ENCODE measurements at places on chromosomes 1 and 21.
A peak's percentile ranks its signal among the peaks of the same experiment; 100 is the strongest.

DNA sequence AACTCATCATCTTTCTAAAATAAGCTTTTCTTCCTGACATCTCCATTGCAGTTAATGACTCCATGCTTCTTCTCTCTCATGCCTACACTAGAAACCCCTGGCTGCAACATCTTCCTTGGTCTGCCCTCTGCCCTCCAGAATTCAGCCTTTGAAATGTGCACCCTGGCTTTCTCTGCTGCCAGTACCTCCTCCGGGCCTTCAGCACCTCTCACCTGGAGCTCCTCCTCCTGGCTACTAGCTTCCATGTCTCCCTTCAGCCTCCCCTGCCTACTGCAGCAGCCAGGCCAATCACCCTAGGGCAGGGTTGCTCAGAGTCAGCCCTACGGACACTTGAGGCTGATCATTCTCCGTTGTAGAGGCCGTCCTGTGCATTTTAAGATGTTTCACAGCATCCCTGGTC, 18.3 kb downstream of the SUSD4 start:
- no peak for DNase-seq

- DNase-seq, result peak; percentile 79
Observed at GRCh38 chr21:31184459-31184858, 146.2 kb upstream of the KRTAP19-8 start.

- DNase-seq, result no peak
Observed at GRCh38 chr1:179107706-179108629, 26.1 kb downstream of the TOR3A start.

DNA sequence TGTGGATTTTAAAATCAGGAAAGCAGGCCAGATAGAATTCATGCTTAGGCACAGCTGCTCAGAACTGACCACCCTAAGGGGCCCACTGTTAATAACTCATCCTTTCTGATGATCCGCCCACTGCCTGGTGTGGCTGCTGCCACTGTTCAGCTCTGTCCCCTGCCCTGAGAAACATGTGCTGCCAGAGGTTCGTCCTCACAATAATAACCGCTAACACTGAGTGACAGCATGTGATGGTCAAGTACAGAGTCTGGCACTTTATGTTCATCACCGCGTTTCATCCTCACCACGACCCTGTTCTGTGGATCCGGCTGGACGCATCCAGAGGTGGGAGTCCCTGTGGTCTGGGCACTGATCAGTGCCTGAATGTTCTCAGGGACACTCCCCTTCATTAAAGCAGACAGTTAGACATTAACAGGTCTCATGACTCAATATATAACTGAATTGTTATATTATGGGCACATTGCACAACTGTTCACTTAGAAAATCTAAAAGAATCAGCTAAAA, 108.6 kb downstream of the SIM2 start:
- DNase-seq, result no peak

- no peak for DNase-seq
Observed at GRCh38 chr1:85934516-85934915, 222.1 kb downstream of the COL24A1 start.

- DNase-seq, result no peak
Observed at GRCh38 chr1:158998037-158998780, 11.5 kb upstream of the IFI16 start.

- no peak for DNase-seq
Observed at GRCh38 chr1:86064899-86065298, 91.7 kb downstream of the COL24A1 start.

GRCh38 chr1:214491468-214492146, 59.8 kb downstream of the PTPN14 start:
- DNase-seq, result no peak

DNA sequence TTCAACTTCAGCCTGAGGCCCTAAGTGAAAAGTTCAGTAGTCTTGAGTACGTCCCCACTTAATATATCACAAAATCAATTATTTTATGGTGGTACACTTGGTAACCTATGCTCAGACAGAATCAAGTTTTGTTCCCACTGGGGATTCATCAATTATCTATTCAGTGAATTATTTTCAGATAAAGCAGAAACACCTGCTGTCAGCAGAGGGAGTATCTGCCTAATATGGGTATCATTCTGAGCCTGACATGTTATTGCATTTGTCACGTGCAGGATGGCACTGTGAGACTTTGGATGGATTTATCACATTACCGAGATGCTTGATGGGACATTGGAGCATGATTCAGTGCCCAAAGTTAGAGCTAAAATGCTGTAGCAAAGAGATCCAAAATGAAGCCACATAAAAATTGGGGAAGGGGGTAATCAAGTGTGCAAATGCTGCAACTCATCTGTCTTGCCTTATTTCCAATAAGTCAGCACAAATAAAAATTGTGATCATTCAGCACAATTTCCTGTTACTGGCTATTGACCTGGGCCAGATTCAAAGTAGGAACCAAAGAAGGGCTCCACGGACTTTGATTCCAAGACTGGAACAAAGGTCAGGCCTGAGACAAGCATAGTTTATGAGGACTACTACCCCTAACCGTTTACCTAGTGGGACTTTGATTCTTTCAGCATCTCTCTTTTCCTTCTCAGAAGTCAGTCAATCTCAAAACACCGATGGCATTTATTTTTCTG, 657.6 kb downstream of the LMO4 start:
- no peak for DNase-seq

All from stimulated activated CD4-positive, alpha-beta T cell treated with anti-CD3 and anti-CD28 coated beads, Interleukin-4, amount 100 ng/mL, for 1 hour (primary cell).